Hematopoietic multipotent progenitor cell treated with erythropoietin and hydrocortisone succinate and interleukin-3 and kit ligand, for 4 days (in vitro differentiated cells): ENCODE measurements at places on chromosomes 3 and 15.
A peak's percentile ranks its signal among the peaks of the same experiment; 100 is the strongest.

DNA sequence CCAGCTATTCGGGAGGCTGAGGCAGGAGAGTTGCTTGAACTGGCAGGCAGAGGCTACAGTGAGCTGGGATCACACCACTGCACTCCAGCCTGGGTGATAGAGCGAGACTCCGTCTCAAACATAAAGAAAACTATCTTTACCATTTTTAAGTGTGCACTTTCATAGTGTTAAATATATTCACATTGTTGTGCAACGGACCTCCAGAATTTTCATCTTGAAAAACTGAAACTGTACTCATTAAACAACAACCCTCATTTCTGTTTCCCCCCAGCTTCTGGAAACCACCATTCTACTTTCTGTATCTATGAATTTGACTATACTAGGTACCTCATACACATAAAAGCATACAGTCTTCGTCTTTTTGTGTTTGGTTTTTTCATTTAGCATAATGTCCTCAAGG, 375.1 kb downstream of the SHQ1 start:
- DNase-seq: no peak

DNA sequence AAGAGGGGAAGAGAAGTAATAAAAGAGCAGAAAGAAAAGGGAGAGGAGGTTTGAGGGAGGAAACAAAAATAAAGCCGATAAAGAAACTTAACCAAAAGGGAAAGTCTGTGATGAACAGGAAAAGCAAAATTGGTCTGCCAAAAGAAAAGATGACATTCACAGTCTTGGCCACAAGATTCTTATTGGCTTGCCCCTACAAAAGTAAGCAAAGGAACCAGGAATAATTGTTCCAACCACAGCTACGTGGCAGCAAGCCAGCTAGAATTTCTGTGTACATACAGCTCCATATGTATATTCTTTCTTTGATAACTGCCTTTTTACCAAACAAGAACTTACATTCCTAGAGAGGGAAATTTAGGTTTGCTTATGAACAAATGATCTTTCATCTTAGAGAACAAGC, 79.6 kb downstream of the MLH1 start:
- peak; percentile 87 for DNase-seq

- peak; percentile 31 for DNase-seq
Observed at GRCh38 chr15:52567871-52568600, 794 bp downstream of the ARPP19 start.

GRCh38 chr3:184594371-184595001, 32.9 kb downstream of the EPHB3 start:
- no peak for DNase-seq

DNA sequence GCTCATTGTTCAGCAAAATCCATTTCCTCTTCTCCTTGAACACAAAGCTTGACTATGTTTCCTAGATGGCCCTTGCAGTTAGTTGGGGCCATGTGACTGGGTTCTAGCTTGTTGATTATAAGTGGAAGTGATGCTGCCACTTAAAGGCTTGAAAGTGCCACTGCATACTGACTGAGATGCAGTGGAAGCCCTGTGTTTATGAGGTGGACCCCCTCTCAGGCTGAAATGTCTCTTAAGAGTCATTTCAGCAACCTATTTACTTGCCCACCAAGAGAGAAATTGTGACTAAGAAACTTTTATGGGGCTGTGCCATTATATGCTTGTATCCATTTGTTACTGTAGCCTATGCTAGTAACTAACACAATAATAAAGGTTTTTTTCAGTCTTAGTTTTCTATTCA, 8.4 kb upstream of the ANP32A start:
- DNase-seq: peak; percentile 74

GRCh38 chr15:82895983-82896382, 56.5 kb downstream of the HOMER2 start:
- DNase-seq: no peak

GRCh38 chr3:87268646-87269211, 7.7 kb downstream of the POU1F1 start:
- peak; percentile 49 for DNase-seq

DNA sequence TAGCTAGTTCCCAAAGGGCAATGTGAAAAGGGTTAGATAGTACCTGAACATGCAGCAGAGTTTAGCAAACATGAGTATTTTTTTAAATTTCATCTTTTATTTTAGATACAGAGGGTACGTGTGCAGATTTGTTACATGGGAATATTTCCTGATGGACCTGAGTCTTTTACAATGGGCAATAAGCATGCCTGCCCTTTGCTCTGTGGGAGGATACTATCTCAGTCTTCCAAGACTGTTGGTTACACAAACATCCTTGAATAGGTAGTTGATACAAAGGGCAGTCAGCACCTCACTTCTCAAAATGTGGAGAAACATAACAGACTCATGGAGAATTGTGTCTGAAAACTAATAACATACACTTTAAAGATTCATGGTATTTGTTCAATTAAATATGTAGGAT, 103.3 kb downstream of the GOLIM4 start:
- no peak for DNase-seq

DNA sequence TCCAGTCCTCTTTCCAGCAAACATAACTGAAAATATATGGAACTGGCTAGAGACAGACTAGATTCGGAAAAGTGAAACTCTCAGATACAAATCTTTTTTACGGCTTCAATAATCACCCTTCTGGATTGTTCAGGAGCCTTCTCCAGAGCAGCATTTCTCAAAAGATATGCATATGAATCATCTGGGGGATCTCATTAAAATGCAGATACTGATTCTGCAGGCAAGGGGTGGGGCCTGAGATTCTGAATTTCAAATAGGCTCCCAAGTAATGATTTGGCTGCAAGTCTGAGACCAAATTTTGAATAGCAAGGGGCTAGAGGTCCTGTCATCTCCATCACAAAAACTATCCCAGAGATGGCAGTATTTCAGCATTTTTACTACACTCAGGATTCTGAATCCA, 165.4 kb downstream of the CTNNB1 start:
- no peak for DNase-seq

GRCh38 chr3:108006077-108006771, 84.6 kb downstream of the CD47 start:
- peak; percentile 94 for DNase-seq

DNA sequence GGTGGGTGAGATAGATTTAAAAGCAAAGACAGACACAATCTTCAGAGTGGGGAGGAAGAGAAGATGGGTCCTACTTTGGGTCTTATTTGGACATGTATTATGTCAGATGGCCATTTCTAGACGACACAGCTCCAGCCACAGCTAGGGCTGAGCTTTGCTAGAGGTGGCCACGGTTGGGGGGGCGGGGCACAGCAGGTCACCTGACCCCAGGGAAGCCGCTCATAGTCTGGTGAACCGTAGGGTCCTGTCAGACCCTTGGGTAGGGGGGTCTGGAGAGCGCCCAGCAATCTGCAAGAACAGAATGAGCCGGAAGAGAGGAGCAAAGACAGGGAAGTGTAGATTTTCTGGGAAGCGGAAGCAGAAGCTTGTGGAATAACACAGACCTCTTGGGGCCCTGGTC, 6.6 kb downstream of the EPB42 start:
- DNase-seq: no peak

DNA sequence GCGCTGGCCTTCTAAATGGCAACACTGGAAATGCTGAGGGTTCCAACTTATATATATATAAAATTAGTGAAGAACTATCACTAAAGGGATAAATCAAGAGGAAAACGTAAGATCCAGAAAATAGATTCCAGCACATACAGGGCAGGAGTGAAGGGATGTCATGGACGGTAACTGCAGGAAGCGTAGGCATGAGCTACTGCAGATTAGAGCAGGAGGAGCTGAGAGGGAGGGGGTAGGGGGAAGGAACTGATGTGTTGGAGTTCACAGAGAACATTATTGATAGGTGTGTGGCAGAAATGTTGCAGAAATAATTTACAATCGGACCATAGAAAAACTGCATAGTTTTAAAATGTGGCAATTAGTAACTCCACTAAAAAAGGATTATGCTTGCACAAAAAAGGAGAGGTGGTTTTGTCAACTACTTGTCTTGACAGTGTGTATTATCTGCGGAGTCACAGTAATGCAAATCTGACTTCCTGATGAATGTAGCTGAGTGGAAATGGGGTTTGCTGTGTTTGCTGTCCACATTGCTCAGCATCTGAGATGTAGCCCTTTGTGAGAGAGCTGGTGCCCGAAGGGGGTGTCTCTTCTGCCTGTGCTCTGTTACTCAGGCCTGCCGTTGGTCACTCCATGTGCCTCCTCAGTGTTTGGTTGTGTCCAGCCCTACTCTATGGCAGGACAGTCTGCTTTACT, 61.2 kb downstream of the PAK2 start:
- DNase-seq: peak; percentile 13

- DNase-seq: no peak
Observed at GRCh38 chr15:72604794-72605193, 49.7 kb upstream of the GOLGA6B start.

DNA sequence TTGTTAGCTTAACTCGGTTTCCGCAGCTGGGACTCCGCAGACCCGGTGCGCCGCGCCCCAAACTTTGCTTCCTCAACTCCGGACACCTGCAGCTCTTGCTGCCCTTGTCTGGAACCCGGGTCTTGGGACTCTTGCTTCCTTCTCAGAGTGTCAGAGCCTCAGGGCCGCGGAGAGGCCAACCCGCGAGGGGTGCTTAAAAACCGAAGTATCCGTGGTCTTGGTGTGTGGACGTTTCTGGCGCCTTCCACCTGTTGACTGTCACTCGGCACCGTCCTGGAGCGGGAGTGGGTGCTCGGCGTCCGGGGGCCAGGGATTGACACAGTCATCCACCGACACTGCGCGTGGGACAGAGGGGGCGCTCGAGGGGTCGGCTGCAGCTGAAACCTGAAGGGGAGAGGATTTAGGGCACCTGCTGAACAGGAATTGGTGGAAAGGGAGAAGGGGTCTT, 386 bp downstream of the SQOR start:
- peak; percentile 73 for DNase-seq

GRCh38 chr15:76235186-76235826, 76.0 kb downstream of the ETFA start:
- DNase-seq: peak; percentile 77

- DNase-seq: peak; percentile 58
Observed at GRCh38 chr3:30644615-30645014, 38.2 kb downstream of the TGFBR2 start.

- peak; percentile 28 for DNase-seq
Observed at GRCh38 chr3:130748467-130748861, 1.8 kb upstream of the PIK3R4 start.

- DNase-seq: no peak
Observed at GRCh38 chr3:134709561-134710312, 58.9 kb upstream of the KY start.

DNA sequence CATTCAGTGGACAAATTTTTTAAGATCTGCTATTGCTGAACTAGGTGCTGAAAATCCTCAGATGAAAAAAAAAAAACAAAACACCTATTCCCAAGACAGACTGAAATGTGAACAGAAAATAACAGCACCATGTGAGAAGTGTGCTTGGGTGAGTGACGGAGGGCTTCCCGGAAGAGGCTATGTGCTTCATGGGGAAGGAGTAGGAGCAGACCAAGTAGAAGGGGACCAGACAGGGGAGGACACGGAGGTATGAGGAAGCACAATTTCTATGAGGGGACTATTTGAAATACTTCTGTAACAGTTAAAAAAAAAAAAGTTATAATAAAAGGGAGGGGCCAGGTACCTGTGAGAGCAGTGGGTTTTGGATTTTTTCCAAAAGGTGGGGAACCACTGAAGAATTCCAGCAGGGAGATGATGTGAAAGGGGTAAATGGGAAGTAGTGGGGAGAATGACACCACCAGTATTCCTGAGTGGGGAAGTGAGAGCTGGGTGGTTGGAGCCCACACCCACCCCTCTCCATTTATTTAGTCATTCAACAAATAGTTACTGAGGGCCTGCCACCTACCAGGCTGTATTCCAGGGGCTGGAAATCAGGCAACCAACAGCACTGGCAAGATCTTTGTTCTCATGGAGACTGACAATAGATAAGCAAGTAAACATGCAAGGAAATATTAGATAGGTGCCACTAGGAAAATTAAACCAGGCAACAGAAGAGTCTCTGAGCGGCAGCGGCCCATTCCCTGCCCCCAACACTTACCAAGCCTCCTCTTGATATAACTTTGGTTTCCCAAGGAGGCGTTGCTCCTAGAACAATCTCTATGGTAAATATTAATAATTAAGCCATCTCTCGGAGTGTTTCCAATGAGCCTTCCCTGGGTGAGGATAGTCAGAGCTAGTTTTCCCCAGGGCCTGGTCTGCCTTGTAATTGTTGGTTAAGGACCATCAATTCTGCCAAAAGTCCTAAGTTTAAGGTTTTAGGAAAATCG, 3.8 kb upstream of the USP3 start:
- DNase-seq: no peak

- no peak for DNase-seq
Observed at GRCh38 chr3:111870620-111871019, 11.6 kb downstream of the PHLDB2 start.

DNA sequence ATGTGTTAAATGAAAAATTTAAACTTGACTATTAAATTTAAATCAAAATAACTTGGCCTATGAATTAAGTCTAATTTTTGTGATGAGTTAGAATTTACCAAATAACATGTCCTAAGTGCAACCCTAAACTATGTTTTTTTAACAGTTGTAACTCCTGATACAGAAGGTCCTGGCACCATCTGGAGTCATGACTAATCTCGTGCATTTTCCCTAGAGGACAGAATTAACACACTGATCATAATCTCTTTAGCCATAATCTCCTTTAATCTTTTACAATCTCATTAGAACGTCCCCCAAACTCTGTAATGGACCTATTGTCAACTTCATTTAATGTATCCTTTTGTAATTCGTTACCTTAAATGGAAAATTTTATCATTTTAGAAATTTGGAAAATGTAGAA, 100.6 kb downstream of the SUCNR1 start:
- DNase-seq: peak; percentile 12

- peak; percentile 78 for DNase-seq
Observed at GRCh38 chr15:69760258-69760845, 307.7 kb downstream of the RPLP1 start.

DNA sequence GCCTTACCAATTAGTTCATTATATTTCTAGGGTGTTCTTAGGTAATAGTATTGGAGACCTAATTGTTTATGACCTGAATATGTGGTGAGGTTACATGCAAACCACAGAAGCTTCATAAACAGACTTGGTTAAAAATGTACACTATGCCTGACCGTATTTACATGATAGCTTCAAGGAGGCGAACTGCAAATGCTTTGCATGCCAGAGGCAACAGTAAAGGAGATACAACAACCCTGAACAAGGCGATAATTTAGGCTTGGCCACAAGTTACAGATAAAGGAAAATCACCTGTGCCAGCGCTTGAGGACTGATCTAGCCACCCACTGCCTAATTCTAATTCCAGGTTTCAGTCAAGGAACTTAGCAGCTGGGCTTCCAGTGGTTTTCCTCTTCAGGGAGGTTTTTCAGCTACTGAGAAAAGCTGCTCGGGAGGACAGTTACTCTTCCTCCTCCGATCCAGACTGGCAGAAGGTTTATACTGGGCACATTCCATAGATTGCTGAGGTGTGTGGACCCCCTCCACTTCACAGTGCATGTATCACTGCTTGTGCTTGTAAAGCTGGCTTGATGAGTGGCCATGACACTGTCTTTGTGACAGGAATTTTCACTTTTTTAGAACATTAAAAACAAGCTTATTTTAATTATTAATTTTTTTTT, 95.6 kb downstream of the DHX36 start:
- no peak for DNase-seq

- DNase-seq: no peak
Observed at GRCh38 chr3:4162096-4162495, 141.1 kb upstream of the SETMAR start.

GRCh38 chr3:100076731-100077529, 37.4 kb downstream of the FILIP1L start:
- DNase-seq: no peak

GRCh38 chr15:82108489-82109078, 62.8 kb upstream of the MEX3B start:
- peak; percentile 86 for DNase-seq

GRCh38 chr3:178067721-178068120, 468.5 kb upstream of the KCNMB2 start:
- DNase-seq: no peak
